ENCODE measurements at places on chromosomes 4 and X.

DNA sequence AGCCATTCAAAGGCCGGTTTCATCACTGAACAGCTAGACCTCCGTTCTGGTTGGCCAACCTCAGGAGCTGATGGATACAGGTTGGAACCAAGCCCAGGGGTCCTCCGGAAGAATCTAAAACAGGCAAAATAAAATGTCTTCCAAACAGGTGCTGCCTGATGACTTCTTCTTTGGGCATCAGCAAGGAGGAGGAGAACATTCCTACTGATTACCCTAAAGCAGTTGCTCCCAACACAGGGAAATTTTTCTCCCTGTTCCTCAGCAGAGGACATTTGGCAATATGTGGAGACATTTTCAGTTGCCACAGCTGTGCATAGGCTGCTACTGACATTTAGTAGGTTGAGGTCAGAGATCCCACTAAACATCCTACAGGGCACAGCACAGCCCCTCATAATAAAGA lies 319.3 kb upstream of the PPARGC1A start:
- no peak for DNase-seq

- no peak for DNase-seq
Observed at GRCh38 chr4:158870626-158871334, 102.0 kb downstream of the FNIP2 start.

DNA sequence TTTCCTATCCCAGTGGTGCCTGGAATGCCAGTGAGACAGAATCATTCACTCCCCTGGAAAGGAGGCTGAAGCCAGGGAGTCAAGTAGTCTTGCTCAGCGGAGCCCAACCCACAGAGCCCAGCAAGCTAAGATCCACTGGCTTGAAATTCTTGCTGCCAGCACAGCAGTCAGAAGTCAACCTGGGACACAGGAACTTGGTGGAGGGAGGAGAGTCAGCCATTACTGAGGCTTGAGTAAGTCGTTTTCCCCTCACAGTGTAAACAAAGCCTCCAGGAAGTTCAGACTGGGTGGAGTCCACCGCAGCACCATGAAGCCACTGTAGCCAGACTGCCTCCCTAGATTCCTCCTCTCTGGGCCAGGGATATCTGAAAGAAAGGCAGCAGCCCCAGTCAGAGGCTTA lies 283.2 kb upstream of the CPEB2 start:
- DNase-seq: no peak

GRCh38 chr4:88448889-88449288 lies 8.0 kb upstream of the HERC5 start:
- no peak for DNase-seq

GRCh38 chrX:151370906-151371305 lies 26.1 kb upstream of the VMA21 start:
- DNase-seq: no peak

DNA sequence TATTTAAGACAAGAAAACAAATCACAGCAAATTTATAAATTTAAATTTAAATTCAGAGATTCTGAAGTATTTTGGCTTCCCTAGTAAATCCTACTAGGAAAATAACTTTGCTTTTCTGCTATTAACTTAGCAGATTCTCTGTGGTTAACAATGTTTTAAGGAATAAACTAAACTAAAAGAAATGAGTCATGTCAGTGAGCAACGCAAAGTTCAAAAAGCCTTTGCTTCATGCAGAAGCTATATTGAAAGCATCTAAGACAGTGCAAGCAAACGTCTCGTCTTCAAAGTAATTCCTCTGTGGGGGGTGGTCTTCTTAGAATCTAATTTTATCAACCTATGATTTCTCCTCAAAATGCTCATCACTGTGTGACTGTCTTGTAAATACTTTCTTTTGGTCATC lies 30.1 kb downstream of the GABRB1 start:
- DNase-seq: no peak
